ENCODE measurements at places on chromosomes 3 and 15.

- no peak for DNase-seq
These were observed 1.5 kb downstream of the NSUN3 start for GRCh38 chr3:94064243-94064860.

DNA sequence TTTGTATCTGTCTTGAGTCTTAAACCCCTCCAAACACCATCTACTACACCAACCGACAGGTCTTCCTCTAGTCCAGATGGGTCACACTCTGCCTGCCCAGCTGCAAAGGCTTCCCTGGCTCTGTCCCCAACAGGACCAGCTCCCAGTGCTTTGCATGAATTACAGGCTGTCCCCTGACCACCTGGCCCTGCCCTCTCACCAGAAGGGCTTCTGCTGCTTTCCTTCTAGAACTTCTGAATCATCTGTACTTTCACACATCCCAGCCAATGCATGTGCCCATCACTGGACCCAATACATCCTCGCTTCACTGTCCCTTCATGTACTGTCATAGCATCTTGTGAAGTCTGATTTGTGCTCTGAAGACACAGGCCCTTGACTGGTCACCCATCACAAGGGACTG is 53.6 kb downstream of the HOMER2 start:
- DNase-seq, result no peak

- DNase-seq, result no peak
These were observed 208.5 kb downstream of the EPHA3 start for GRCh38 chr3:89315750-89316470.

GRCh38 chr3:61184956-61185355 is 66.3 kb downstream of the FHIT start:
- DNase-seq, result no peak

GRCh38 chr3:122271246-122271898 is 53.7 kb upstream of the CSTA start:
- DNase-seq, result no peak

DNA sequence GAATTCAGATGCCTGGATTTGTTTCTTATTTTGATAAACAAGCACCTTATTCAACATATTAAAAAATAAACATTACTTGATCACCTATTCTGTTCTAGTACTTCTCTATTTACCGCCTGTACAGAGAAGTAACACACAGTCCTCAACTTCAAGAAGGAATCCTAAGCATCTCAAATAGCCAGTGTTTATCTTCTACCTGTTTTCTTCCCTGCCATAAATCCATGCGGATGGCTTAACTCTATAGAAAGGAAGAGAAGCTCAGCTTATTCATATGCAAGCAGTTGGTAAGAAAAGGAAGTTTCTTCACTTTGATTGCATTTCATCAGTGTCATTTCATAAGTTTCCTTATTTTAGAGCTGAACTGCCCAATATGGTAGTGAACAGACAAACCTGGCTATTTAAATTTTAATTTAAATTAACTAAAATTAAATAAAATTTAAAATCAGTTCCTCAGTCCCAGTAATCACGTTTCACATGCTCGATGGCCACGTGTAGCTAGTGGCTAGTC is 210.0 kb upstream of the PEX5L start:
- DNase-seq, result no peak

DNA sequence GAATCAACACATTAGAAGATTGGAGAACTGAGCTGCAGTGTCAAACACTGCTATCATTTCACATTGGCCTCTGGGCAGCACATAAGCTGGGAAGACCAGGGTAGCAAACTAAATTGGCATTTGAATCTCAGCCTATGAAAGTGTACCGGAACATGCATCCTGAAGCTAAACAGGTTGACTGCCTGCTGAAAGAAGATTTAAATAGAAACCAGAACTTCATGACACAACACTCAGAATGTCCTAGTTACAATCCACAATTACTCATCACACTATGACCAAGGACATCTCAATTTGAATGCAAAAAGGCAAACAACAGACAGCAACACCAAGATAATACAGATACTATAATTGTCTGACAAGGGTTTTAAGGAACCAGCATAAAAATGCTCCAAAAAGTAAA is 26.2 kb downstream of the TM2D3 start:
- DNase-seq, result no peak

DNA sequence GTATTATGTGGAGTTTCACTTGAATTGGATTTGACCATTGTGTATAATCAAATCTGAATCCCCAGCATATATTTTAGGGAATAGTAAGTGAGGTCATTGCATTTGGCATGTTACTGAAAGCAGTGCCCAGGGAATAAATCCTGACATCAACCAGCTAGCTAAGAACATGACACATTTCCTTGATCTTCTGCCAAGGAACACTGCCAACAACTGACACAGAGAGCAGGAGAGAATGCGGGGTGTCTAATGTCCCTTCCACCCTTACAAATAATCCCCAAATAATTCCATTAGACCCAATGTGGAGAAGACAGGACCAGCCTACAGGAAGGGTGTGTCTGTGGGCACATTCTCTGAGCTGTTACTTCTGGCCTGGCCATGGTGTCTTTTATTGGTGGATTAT is 30.6 kb upstream of the UBE3A start:
- DNase-seq, result no peak

DNA sequence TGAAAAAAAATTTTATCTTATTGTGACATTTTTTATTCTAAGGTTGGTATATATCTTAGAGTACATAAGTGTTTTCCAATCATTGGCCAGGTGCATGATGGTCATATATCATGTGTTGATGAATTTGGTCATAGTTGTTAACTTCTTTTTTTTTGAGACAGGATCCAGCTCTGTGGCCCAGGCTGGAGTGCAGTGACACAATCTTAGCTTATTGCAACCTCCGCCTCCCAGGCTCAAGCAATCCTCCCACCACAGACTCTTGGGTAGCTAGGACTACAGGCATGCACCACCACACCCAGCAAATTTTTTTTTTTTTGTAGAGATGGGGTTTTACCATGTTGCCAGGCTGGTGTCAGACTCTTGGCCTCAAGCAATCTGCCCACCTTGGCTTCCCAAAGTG is 44.0 kb downstream of the PCCB start:
- DNase-seq, result no peak

DNA sequence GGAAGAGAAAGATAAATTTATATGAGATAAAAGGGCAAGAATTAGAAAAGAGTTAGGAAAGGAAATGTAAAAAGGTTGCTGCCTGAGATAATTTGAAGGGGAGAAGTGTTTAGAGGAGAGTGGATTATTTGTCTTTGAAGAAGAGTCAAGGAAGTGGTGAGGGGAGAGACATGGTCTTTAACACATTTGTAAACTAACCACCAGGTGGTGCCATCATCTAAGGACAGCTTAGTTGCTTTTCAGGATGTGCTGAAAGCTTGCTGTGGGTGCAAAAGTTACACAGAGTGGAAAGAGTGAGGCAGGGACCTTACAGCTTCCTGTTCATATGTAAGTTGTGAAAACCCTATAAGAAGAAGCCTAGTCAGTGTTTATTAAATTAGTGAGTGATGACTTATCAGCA is 114.1 kb upstream of the DNAJC19 start:
- DNase-seq, result no peak

DNA sequence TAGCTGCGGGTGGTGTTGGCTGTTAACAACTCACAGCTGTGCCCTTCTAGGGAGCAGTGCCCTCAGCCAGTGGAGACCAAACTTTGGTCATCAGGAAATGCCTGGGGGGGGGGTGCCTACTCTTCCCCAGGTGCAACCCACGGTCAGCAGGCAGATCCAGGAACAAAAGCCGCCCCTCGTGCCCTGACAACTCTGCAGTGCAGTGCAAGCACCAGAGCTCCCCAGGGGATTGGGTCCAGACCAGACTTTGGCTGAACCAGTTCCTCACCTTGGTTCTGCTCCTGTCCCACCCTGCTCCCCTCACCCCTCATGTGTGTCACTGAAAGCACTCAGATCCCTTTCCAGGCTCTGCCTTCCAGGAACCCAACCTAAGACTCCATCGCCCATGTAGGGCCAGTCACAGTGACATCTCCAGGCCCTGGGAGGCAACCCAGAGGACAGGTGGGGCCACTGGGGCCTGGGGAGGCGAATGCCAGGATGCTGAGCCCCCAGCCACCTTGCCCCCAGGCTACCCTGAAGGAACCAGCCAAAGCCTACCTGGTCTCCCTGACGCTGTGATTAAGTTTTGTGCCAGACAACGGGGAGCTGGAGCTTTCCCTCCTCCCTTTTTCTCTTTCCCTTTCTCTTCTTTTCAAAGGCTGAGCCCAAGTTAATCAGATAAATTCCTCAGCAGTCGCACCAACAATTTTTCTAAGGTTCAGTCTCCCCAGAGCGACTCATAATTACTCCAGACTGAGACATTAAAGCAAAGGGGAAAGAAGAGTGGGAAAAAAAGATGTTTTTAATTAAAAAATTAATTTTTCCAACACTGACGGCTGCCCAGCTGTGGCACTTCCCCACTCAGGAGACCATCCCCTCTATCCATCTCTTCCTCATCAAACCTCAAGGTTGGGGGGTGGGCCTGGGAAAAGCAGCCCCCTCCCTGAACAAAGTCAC is 207.5 kb upstream of the LINGO1 start:
- no peak for DNase-seq

DNA sequence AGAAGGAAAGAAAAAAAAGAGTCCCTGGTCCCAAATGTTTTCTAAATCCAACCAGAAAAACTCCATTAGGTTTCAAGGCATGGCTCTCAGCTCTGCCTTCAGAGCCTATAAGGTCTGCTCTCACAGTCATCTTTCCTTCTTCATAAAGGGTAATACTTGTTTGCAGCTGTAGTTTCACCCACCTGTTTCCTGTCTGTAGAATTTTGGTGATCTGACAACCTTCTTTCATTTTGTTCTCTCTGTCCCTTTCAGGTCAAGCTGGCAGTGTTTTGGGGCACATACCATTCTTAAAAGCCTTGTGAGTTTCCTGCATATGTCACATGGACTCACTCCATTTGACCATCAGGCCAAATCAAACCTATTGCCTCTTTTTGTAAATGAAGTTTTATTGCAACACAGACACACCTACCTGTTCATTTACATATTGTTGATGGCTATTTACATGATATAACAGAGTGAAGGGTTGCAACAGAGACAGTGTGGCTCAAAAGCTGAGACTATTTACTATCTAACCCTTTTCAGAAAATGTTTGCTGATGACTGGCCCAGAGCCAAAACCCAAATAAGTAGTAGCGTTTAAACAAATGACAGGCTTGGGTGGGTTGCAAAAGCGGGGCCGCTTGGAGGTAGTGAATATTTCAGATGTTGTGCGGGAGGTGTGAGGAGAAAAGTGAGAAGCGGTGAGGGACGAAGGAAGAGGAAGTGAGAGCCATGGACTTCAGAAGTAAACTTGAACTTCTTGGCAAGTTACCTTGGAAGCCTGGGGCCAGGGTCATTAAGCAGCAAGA is 292.7 kb upstream of the PROK2 start:
- no peak for DNase-seq

DNA sequence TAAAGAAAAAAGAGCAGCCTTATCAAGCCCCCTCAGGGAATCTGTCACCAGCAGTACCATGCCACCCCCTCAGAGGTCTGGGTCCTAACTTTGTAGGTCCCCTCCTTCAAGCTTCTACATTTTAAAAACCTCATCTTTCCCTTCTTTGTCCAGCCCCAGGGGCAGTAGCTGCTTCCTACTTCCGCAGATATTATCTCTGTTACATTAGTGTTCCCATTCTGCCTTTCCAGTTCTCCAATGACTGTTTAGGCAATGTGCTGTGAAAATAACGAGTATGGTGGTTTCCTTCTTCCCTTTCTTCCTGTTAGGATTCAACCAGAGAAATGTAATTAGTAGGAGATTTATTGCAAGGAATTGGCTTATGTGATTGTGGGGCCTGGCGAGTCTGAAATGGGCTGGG is 126.1 kb upstream of the TNIK start:
- no peak for DNase-seq

DNA sequence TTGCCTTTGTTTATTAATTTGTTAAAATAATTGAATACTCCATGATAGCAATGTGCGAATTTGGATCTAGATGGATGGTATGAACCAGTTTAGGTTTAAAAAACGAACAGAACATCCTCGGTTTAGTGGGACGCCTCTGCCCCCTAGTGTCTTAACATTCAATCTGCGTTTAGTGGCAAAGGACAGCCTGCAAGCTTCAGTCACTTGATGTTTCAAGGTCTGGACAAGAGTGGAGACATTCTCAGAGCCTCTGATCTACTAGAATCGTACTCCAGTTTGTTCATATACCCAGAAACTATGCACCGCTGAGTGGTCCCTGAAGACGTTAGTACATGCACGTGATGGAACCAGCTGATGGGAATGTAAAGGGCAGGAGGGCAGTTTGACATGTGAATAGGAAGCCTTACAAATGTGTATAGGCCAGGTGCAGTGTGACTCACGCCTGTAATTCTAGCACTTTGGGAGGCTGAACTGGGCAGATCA is 17.8 kb upstream of the ATP13A4 start:
- DNase-seq, result no peak

GRCh38 chr3:23966328-23966727 is 21.2 kb downstream of the NR1D2 start:
- DNase-seq, result no peak

GRCh38 chr3:188948281-188948996 is 223.3 kb upstream of the TPRG1 start:
- DNase-seq, result peak; percentile 69

GRCh38 chr3:105137911-105138310 is 228.8 kb upstream of the ALCAM start:
- no peak for DNase-seq

- no peak for DNase-seq
These were observed 9.2 kb upstream of the DCUN1D1 start for GRCh38 chr3:182989566-182989965.

DNA sequence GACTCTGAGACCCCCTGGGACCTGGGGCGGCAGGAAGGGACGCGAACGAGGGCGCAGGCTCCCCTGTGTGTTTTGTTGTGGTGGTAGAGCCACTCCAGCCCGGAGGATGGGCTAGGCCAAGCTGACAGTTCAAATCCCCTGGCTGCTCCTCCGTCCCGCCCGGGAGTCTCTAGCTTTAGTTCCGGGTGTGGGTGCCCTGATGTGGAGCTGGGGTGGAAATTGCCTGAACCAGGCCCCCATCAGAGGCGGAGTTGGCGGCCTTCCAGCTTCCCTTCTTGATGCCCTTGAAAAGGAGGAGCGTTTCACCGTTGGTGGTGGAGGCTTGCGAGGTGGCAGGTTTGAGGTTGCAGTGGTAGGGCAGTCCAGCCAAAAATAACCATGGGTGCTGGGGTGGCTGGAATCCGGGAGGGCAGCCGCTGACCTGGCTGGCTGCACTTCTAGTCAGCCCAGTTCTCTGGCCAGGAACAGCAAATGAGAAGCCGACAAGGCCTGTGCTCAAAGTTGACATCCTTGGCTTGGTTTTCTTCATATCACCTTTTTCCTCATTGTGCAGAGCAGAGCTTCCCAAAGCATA is 817 bp downstream of the CLK3 start:
- DNase-seq, result no peak

DNA sequence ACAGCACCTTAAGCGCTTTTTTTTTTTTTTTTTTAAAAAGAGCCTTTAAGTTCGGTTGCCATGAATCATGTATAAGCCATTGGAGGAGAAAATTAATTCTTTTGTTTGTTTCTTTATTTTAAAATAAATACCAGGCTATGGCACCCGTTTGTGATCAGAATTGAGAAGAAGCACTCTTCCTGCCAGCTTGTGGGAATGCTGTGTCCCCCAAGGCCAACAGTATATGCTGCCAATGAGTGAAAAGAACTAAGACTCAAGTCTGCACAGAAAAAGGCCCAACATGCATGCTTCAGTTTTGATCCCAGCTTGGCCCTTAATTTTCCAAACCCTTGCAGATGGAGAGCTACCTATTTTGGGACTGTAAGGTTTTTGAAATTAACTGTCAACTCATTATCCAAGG is 90.5 kb downstream of the LRRC3B start:
- DNase-seq, result no peak

Measured in smooth muscle cell of the brain vasculature (primary cell).